ENCODE measurements at places on chromosomes 1 and 21.

DNA sequence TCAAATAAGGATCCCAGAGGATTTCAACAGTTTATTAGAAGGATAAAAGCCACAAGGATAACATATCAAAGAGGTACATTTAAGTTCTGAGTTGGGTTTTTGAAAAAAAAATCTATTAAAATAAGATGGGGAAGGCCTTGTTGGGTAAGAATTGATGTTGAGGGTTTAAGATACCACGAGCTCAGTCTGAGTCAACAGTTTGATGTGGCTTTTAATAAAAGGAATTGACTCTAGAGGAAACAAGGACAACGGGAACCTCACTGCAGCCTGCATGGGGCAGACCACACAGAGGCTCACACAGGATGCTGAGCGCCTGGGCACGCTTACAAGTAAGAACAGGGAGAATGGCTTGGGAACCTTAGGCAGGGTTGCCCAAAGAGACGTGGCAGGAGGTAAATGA is 107.5 kb downstream of the TIAM1 start:
- DNase-seq = no peak

GRCh38 chr21:27076025-27076424 is 109.1 kb upstream of the ADAMTS5 start:
- DNase-seq = no peak

GRCh38 chr1:70196333-70196732 is 9.0 kb downstream of the LRRC40 start:
- no peak for DNase-seq

GRCh38 chr1:234069760-234070159 is 165.3 kb downstream of the SLC35F3 start:
- no peak for DNase-seq

DNA sequence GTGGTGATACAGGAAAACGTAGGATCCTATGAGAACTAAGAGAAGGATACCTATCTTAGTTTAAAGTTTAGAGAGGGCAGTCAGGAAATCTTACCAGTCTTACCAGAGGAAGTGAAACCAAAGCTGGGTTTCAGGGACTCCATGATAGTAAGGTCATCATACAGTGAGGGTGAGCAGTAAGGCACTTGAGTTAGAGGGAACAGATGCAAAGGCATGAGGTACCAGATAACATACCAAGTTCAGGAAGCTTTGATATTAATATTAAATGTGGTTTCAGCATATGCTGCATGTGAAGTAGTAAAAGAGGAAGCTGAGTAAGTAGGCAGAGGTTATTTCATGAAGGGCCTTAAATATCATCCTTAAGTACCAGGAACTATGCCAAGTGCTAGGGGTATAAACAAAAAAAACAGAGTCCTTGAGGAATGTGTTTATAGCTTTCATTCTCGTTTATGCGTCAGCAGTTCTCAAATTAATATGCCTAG is 16.9 kb downstream of the ATG4C start:
- no peak for DNase-seq
